ENCODE measurements at places on chromosomes 7 and 10.

- no peak for DNase-seq
Observed at GRCh38 chr10:22473459-22473858, 128.2 kb downstream of the SPAG6 start.

DNA sequence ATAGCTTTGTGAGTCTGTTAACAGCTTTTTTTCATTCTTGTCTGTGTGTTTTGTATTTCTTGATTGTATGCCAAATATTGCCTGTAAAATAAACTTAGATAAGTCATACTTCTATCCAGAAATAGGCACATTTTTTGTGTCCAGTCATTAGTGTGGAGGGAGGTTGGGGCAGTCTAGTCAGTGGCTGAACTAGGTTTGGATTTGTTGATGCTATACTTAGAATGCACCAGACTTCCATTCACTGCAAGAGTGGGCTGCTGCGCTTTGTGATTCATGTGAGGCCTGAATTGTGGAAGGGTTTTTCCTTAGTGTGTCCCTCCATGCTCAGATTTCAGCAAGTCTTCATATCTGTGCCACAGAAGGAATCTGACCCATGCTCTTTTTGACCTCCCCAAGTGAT lies 50.0 kb downstream of the TRUB1 start:
- no peak for DNase-seq

DNA sequence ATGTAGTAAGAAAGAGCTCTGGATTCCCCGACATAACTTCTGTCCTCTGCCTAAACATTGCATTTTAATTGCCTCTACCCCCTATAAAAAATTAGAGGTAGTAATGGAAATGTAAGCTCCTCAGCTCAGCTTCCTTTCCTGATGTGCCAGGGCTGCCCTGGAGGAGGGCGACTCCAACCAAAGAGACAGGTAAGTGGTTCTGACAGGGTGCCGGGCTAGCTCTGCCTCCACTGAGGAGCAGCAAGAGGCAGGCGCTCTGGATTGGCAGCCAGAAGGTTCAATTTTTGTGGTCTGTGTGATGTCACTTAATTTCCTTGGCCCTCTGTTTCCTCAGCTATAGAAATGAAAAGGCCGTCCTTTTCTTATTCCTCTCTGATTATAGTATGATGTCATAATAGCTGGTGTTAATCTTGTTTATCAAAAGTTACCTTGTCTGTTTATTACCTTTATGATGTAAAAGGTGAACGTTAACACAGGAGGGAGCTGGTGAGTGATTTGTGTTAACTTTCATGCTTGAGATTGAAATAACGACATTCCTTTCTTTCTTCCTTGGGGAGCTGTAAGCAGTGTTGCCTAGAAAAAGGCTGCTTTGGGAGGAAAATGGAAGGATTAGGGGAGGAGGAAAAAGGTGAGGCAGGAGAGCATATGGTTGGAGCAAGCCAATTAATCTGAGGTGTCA lies 51.8 kb downstream of the ANLN start:
- DNase-seq: no peak

- DNase-seq: no peak
Observed at GRCh38 chr7:38478404-38478803, 152.8 kb downstream of the AMPH start.

DNA sequence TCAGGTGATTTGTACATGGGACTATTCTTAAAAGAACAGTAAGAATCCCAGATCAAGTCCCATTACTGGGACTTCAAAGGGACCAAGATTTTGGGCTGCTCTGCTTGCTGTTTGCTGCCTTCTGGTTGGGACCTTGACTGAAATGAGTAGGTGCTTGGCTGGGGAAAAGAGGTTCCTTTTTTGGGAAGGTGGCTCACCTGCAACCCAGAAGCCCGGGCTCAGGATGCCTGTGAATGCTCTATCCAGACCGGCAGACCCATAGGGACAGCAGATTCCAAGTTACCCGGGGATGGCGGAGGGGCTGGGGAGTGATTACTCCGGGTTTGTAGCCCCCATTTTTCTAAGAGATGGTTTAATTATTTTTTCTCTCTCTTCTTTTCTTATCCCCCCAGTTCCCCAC lies 104.0 kb downstream of the CPXM2 start:
- no peak for DNase-seq

- DNase-seq: no peak
Observed at GRCh38 chr10:124614003-124614659, 130.0 kb downstream of the FAM53B start.

- no peak for DNase-seq
Observed at GRCh38 chr10:111835574-111835973, 348.0 kb downstream of the GPAM start.

DNA sequence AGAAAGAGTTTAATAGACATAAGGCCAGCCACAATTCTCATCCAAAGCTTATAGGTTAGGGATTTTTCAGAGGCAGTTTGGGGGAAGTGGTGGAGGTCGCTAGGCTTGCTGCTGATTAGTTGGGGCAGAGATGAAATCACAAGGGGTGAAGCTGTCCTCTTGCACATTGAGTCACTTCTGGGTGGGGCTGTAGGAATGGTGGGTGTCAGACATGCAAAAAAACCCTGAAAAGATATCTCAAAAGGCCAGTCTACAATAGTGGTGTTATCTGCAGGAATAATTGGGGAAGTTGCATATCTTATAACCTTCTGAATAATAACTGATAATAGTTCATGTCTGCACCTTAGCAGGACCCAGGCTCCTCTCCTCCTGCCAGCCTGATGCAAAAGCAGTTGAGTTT lies 2.1 kb downstream of the FAM24B start:
- DNase-seq: no peak

DNA sequence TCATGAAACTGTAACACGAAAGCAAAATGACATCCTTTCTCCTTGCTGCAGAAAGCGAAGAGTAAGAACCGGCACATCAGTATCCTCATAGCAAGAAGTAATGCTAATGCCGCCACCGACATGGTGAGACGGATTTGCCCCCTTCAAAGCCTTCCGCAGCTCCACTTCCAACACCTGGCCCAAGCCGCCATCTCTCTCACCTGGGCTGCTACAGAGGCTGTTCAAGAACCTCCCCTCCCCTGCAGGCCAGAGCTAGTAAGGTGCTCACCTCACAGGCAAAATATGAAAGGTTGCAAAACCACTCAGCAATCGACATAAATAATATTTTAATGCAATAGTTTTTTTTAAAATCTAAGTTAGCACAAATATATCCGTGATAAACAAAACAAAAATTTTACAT lies 123.9 kb upstream of the FRMD4A start:
- DNase-seq: no peak

- DNase-seq: no peak
Observed at GRCh38 chr7:134196439-134196838, 69.3 kb downstream of the LRGUK start.

DNA sequence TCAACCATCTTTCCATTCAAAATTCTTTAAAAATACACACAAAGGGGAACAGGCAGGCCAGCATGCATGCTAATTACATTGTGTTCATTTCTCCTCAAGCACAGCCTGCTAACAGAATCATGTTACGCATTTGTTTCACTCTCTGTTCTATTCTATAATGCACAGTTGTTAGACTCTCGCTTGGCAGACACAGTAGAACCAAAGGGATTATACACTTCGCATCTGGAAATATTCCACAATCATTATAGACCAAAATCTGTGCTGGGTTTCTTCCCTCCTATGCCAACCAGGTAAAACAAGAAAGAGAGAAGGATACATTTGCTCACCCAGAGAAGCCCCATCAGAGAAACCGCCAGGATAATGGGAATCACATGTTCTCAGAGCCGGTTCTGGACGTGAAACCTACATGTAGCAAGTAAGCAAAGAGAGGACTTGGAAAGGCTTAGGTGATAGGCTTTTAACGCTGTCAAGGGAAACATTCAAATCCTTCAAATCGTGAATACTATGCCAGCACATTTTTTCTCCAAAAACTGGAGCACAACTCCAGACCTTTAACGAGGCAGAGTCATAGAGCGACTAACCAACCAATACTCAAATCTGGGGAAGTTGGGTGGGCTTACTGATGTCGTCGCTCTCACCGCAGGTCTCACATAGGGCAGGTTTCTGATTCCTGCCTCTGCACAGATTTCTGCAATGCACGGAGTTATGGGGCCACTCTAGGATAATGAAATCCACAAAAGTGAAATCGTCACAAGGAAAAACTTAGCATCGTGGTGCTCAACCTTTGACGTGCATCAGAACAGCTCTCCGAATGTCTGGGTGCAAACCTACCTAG lies 380.5 kb upstream of the AUTS2 start:
- DNase-seq: no peak

- DNase-seq: no peak
Observed at GRCh38 chr10:77618117-77618516, 19.5 kb downstream of the KCNMA1 start.

GRCh38 chr10:11272915-11273389 lies 255.3 kb downstream of the CELF2 start:
- no peak for DNase-seq

- no peak for DNase-seq
Observed at GRCh38 chr10:11234857-11235531, 217.3 kb downstream of the CELF2 start.

DNA sequence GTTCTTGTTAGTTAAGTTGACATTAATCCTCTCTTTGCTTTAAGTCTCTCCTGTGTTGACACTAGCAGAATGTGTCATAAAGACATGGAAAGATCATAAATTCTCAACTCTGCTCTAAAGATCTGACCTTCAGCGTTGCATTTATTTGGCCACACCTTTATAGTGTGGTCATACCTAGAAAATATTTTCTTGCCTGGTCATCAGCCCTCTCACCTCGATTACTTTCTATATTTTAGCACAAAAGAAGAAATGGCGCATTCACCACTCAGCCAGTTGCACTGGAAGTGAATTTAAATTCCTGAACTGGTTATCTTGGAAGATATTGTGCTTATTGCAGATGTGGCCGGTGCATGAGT lies 96.7 kb upstream of the PDCD4 start:
- DNase-seq: no peak

DNA sequence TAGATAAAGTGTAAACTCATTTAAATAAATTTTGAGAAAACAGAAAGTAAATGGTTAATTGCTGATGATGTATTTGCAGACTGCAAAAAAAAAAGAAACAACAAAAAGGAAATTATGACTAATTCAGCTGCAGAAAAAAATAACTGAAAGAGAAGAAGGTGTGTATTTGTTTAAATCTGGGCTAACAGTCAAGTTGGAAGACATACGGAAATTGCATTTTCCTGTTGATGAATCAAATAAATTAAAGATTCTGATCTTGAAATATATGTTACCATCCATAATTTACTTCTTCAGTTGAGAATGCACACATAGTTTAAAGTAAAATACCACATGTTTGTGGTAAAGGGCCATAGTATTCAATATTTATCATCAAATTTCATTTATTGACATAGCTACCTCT lies 19.3 kb upstream of the ING3 start:
- DNase-seq: no peak

DNA sequence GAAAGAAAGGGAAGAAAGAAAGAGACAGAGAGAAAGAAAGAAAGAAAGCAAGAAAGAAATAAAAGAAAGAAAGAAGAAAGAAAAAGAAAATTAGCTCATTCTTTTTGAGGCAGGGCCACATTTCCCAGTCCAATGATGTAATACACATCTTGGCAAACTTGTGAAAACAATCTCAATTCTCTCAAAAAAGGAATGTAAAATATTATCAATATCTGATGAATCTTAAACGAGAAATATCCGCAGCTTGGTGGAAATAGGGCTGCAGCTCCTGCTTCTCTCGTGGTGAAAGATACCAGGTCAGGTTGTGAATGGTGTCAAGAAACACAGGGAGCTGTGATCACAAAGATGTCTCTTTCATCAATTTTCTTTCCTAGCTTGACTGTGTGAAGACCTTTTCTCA lies 739.6 kb upstream of the NRP1 start:
- DNase-seq: no peak

DNA sequence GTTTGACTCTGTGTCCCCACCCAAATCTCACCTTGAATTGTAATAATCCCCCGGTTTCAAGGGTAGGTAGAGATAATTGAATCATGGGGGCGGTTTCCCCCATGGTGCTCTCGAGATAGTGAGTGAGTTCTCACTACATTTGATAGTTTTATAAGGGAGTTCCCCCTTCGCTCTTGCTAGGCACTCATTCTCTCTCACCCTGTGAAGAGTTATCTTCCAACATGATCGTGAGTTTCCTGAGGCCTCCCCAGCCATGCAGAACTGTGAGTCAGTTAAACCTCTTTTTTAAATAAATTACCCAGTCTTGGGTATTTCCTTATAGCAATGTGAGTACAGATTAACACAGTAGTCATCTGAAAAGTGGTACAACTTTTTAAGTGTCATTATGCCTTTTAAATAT lies 913.5 kb upstream of the LRRN3 start:
- DNase-seq: no peak

- DNase-seq: no peak
Observed at GRCh38 chr7:136687693-136688322, 180.6 kb upstream of the CHRM2 start.

- DNase-seq: peak; percentile 33
Observed at GRCh38 chr10:72126184-72126871, 38.0 kb upstream of the SPOCK2 start.

GRCh38 chr7:127792528-127793342 lies 140.7 kb downstream of the SND1 start:
- DNase-seq: peak; percentile 32

GRCh38 chr7:94440451-94441039 lies 45.9 kb downstream of the COL1A2 start:
- DNase-seq: no peak

DNA sequence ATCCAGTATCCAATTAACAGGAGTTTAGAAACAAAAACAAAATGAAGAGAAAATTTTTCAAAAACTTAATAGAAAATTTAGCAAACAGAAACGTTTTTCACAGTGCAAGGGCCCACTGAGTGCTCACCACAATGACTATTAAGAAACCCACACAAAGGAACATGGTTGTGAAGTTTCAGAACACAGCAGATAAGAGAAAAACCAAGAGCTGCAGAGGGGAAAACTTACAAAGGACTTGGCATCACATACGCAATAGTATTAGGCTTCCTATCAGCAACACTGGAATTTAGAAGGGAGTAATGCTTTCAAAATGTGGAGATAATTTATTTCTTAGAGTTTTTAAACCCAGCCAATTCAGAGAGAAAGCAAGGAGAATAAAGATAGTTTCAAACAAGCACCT lies 1.7 kb upstream of the C7orf25 start:
- no peak for DNase-seq

DNA sequence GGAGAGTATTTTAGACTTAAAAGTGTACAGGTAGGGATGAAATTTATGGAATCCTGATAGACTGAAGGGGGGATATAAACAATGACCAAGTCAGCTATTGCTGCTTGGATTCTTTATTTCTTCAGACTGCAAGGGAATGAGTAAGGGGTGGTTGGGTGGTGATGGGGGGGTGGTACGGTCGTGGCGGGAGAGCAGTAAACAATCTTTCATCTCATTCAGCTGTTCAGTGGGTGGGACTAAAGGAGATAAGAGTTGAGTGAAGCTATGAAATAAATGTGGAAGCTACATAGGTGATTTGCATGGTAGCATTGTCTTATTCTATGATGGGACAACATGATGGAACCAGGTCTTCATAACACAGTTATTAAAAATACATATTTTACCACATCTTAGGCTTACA lies 1.8 kb downstream of the SEPTIN7 start:
- peak; percentile 32 for DNase-seq

DNA sequence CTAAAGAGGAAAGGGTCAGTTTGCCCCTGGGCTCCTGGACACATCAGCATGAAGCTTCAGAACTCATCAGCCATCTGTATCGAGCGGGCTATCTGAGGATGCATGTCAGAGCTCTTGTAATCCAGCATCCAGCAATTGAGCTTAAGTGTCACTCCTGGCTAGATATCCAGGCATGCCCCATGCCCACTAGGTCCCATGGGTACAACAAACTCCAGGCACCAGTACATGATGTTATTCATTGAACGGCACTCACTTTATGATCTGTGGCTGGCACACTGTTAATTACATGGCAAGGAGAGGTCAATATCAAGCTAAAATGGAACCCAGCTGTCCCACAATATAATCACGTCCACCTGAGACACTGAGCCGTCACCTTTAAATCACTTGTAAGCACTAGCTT lies 274.2 kb downstream of the ELMO1 start:
- DNase-seq: no peak
